ENCODE measurements at places on chromosomes 12 and 14.

- DNase-seq = no peak
Measured at GRCh38 chr14:23877111-23877510, 76.5 kb upstream of the DHRS4 start.

GRCh38 chr12:69515394-69515930, 45.3 kb downstream of the FRS2 start:
- no peak for DNase-seq

DNA sequence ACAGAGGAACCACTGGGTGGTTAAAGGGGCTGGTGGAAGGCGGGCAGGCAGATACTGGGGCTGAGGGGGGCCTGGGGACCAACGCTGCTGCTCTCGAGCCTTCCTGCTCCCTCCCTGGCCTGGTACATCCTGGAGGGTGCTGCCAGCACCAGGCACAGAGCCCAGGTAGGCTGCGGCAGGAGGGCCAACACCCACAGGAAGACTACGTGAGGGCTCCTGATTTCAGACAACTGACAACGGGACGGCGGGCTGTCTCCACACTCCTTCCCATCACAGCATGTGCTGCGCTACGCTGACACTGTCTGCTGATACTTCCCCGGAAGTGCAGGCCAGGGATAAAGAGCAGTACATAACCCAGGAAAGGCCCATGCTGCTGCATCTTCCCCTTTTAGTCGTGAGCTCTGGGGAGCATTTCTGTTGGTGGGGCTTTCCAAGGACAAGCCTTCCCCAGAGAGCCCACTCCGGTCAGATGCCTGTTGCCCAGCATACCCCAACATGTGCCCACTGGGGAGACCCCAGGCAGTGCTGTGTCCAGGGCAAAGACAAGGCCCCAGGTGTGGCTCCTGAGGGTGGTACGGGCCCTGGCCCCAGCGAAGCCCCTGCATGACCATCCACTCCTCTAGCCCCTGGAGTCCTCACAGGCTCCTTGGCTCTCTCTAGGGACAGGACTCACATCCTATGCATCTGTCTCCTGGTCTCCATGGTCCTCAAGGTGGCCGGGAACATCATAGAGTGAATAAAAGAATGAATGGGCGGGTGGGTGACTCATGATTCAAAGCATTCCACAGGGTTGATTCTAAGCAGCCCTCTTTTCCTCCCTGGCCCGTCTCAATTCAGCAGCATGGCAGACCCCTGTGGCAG, 38.0 kb downstream of the CHGA start:
- DNase-seq = peak; percentile 63

- DNase-seq = no peak
Measured at GRCh38 chr14:23002592-23002991, 7.4 kb downstream of the C14orf93 start.

DNA sequence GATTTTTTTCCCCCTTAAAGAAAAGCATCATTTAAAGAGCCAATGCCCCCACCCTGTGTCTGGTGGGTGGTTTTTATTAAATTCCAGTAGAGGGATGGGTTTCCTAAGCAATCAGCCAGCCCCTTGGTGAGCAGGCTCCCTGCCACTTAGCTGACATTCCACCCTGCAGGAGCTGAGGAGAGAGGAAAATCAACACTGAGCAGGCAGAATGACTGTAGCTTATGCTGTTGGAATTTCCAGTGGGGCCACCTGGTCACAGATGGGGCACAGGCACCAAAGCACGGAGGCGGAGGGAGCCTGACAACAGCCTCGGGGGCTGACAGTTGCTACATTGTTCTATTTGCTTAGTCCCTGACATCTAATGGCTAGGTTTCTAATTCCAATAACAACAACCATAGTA, 127.7 kb downstream of the TMEM30B start:
- peak; percentile 95 for DNase-seq

- no peak for DNase-seq
Measured at GRCh38 chr12:48512855-48513254, 12.6 kb upstream of the OR8S1 start.

DNA sequence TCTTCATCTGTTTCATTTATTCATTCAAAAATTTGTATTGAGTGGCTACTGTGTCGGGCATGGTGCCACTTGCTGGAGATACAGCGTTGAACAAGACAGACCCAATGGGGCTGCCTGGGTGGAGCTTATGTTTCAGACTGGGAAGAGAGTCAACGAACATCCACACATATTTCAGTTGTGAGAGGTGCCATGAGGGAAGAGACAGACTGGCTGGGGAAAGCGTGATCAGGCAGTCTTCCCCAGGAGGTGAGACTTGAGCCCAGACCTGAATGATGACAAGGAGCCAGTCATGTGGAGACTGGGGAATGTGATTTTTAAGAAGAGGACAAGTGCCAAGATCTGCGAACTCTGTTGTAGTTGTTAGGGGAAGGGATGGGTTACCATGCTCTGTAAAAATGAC, 12.2 kb downstream of the BICD1 start:
- DNase-seq = no peak

- DNase-seq = no peak
Measured at GRCh38 chr12:91533366-91533765, 350.7 kb upstream of the DCN start.

DNA sequence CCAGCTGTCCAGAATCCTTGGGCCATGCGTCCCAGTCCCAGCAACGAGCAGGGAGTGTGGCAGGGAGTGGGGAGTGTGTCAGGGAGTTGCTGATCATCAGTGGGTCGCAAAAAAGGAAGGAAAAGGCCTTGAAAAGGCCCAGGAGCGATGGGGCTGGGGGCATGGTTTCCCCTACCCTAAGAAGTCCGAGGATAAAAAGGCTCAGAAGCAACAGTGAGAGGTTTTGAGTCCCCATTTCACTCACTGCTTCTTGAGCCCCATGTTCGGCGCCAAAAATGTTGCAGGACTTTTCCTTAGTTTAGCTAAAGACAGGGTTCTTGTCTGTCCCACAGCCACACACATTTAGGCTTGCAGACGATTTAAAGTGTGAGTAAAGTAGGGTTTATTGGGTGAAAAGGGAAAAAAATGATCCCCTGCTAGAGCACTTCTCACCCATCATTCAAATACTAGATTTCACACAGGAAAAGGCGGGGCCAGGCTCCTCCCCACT, 189.5 kb downstream of the KCNC2 start:
- DNase-seq = peak; percentile 3

DNA sequence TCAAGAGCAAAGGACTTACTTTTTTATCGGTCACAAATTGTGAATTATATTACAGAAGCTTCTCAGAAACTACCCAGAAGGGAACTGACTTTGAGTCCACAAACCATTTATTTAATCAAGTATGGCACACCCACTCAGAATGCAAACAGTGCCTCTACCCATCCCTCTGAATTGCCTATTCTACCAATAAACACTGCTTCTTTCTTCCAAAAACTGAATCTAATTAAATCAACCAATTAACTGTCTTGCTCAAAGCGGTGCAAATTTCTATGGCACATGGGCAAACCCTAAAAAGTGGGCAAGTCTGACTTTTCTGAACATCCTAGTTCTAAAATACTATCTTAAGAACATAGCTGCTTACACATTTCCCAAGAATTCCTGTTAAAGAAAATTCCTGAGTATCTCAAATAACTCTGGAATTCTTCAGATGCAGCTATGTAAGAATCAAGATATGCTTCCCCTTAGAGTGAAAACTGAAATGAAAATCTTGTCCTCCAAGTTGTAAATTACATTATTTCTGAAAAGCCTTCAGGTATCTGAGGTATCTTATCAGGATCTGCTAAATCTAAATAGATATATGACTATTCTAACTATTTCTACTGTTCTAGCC, 4.3 kb downstream of the SPTLC2 start:
- DNase-seq = peak; percentile 71

- DNase-seq = no peak
Measured at GRCh38 chr14:21894003-21894897, 220.6 kb upstream of the OR4E1 start.

Measured in fibroblast of skin of scalp (primary cell).